Activated T-helper 17 cell treated with anti-CD3 and anti-CD28 coated beads, Interleukin-2, amount 50 U/mL, for 72 hours (primary cell): ENCODE measurements at places on chromosomes 12 and 14.

DNA sequence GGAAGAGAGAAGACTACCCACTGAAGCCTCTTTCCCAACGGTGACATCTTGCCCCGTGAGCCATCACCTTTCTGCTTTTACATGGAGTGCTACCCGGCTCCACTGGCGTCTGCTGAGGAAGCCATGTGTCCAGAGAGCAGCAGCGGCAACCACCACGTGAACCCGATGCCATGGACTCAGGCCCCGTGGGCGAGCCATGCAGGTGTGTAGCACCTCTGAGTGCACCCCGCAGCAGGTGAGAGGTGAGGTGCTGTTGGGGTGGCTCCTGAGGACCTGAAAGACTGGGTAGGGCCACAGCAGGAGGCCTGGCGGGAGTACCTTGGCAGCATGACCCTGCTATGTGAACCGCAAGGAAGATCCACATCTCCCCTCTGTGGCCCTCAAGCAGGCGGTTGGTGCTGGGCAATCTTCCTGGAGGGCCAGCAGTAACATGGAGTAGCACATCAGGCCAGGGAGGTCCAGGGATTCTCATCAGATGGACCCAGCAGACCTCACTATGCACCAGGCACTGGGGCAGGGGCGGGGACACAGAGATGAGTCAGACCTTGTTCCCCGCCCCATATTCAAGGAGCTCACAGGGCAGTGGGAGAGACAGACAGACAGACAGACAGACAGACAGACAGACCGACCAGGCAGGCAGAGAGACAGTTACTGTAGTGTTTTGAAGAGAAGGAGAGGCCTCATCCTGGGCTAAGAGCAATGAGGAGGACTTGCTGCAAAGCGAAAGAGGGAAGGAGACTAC, 129.6 kb downstream of the PAPOLA start:
- no peaks in the 10 kb centered on the region for H3K4me1 ChIP-seq
- no peaks in the 10 kb centered on the region for H3K27me3 ChIP-seq
- no peaks in the 10 kb centered on the region for H3K36me3 ChIP-seq
- no peak overlapping the region for H3K27ac ChIP-seq
- no peak for ATAC-seq
- H3K4me3 ChIP-seq, result no peak overlapping the region

- peaks cover 13% of the 10 kb centered on the region for H3K4me1 ChIP-seq
- no peak for ATAC-seq
- H3K27me3 ChIP-seq, result no peaks in the 10 kb centered on the region
- peaks cover 27% of the 10 kb centered on the region for H3K36me3 ChIP-seq
- no peak overlapping the region for H3K27ac ChIP-seq
Observed at GRCh38 chr12:26701604-26702215, 131.3 kb downstream of the ITPR2 start.

- peak overlapping the region; percentile 96 for H3K27ac ChIP-seq
- peaks cover 12% of the 10 kb centered on the region for H3K4me1 ChIP-seq
- no peak for ATAC-seq
- peaks cover 34% of the 10 kb centered on the region for H3K36me3 ChIP-seq
- peak overlapping the region; percentile 94 for H3K4me3 ChIP-seq
Observed at GRCh38 chr12:49189731-49190716, 1.1 kb upstream of the TUBA1A start.

DNA sequence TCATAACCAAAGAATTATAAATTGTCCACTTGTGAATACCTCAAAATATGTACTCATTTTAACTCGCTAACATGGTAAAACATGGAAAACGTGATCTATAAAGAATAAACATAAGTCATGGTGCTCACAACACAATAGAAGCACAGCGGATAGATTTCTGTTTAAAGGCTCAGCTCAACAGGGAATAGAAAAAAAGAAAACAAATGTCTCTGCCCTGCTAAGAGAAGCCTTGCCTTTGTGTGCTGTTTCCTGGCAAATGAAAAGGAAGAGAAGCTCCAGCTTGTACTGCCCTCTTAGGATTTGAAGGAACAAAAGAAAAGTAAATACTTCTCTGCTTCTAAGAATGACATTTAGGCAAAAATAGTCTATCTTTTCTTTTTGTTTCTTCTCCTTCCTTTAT, 121.0 kb upstream of the KRR1 start:
- no peak overlapping the region for H3K27ac ChIP-seq
- no peaks in the 10 kb centered on the region for H3K36me3 ChIP-seq
- no peaks in the 10 kb centered on the region for H3K27me3 ChIP-seq
- no peak overlapping the region for H3K4me3 ChIP-seq
- no peak for ATAC-seq
- peaks cover 16% of the 10 kb centered on the region for H3K4me1 ChIP-seq

DNA sequence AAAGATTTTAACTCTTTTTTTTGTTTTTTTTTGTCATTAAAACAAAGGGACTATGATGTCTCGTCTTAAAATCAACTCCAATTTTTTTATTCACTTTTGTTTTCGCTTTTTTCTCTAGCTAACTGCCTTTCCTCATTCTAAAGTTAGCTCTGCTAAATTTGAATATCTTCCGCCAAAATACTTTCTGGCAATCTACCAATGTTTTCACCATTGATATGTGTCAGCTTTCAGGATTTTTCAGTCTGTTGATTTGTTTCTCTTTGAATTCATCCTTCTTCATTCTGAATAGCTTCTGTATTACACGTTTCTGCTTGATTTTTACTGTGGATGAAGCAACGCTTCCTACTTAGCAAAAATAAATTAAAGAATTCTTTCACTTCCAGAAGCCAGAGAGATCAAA, 38.7 kb upstream of the NOVA1 start:
- no peaks in the 10 kb centered on the region for H3K36me3 ChIP-seq
- no peak for ATAC-seq
- H3K27me3 ChIP-seq, result no peaks in the 10 kb centered on the region
- H3K4me1 ChIP-seq, result no peaks in the 10 kb centered on the region

- no peak overlapping the region for H3K27ac ChIP-seq
- ATAC-seq, result no peak
- H3K27me3 ChIP-seq, result no peaks in the 10 kb centered on the region
- no peak overlapping the region for H3K4me3 ChIP-seq
- H3K4me1 ChIP-seq, result no peaks in the 10 kb centered on the region
Observed at GRCh38 chr14:98855926-98856715, 415.9 kb downstream of the BCL11B start.

GRCh38 chr14:99821519-99822508, 28.6 kb downstream of the EML1 start:
- H3K4me3 ChIP-seq, result no peak overlapping the region
- H3K27ac ChIP-seq, result peak overlapping the region; percentile 1
- H3K4me1 ChIP-seq, result peaks cover 13% of the 10 kb centered on the region
- H3K36me3 ChIP-seq, result no peaks in the 10 kb centered on the region

- no peaks in the 10 kb centered on the region for H3K4me1 ChIP-seq
- no peaks in the 10 kb centered on the region for H3K27me3 ChIP-seq
- ATAC-seq, result no peak
Observed at GRCh38 chr12:85741046-85741445, 95.2 kb downstream of the RASSF9 start.

DNA sequence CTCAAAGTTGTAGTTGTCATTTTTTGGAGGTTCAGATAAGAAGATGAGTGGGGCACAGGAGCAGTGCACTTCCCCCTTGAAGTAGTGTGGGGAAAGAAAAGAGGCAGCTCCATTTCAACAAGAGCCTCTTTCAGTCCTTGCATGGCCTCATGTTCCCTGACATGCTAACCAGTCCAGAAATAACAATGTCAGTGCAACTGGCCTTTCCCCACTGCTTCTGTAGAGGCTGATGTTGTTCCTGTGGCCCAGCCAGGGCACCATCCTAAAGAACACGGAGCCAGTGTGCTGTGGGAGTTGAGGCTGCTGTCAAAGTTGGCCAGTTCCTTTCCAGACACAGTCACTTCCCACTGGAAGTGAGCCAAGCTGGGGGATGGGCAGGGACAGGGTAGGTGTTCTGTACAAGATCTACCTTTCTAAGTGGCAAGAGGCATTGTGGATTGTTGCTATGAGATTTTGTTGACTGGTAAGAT, 77.7 kb upstream of the SLC38A2 start:
- no peak overlapping the region for H3K27ac ChIP-seq
- peaks cover 3% of the 10 kb centered on the region for H3K27me3 ChIP-seq
- ATAC-seq, result no peak
- H3K4me1 ChIP-seq, result peaks cover 15% of the 10 kb centered on the region
- no peak overlapping the region for H3K4me3 ChIP-seq

GRCh38 chr12:6666211-6666610, 3.3 kb upstream of the ING4 start:
- no peak overlapping the region for H3K27ac ChIP-seq
- H3K4me1 ChIP-seq, result peaks cover 8% of the 10 kb centered on the region
- H3K36me3 ChIP-seq, result peaks cover 62% of the 10 kb centered on the region
- H3K4me3 ChIP-seq, result no peak overlapping the region
